ENCODE measurements at places on chromosomes 7 and 10.

DNA sequence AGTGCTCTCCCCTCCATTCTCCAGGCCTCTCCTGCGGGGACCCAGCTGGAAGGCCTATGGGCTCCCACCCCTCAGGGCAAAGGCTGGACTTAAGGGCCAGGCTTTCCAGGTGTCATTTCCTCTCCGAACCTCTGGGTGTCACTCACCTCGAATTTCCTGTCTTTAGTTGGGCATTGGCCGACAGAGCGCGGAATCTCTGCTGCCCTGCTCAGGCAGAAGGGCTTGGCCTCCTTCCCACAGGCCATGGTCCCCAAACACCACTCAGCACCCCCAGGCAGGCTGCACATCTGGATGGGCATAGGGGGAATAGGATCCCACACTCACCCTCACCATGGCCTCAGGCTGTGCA is 212.9 kb downstream of the CCSER2 start:
- DNase-seq: no peak

- DNase-seq: no peak
These were observed 125.8 kb downstream of the DLG5 start for GRCh38 chr10:77800738-77801266.

DNA sequence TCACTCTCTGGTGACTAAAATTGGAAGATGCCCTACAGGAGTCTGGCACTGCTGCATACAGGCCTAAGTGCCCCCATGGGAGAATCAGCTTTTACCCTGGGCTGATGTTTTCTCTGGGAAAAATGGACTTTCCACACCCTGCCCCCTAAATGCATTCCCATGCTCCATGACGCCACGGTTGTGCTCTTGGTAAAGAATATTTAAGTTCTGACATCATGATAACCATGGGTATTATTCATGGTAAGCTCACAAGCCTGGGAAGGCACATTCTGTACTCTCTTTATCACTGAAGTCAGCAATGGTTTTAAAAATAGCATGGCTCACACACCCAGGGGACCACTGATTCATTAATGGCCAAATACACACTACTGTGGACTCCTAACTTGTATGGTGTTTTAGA is 43.4 kb downstream of the HIPK2 start:
- DNase-seq: no peak

DNA sequence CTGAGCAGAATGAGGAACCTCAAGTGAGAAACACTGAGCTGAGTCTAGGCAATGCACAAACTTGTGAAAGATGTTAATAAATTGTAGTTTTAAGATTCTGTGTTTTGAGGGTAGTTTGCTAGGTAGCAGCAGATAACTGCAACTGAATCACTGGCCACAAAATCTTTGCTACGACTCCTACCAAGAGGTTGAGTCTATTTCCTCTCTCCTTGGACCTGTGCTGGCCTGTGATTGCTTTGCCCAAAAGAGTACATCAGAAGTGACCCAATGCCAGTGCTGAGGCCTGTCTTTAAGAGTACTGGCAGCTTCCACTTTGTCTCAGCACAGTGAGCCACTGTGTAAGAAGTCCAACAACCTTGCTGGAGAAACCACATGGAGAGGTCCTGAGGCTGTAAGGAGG is 11.9 kb upstream of the TSPAN13 start:
- no peak for DNase-seq

- DNase-seq: no peak
These were observed 102.4 kb downstream of the CFTR start for GRCh38 chr7:117582219-117582704.

DNA sequence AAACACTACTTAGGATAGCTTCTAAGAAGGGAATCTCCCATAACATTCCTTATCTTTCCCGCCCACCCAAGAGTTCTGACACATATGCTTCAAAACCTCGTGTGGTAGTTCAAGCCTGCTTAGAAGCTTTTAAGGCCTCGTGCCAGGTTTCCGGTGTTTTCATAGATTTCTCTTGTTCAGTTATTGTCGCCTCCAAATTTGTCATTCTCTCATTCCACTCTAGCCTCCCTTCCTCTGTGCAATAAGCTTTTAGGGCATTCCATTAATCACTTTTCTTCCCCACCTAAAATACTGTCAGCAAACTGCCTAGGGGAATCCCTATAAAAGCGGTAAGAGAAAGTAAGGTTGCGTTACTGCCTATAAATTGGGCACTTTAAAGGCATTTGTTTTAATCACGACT is 718 bp upstream of the BPGM start:
- DNase-seq: no peak

DNA sequence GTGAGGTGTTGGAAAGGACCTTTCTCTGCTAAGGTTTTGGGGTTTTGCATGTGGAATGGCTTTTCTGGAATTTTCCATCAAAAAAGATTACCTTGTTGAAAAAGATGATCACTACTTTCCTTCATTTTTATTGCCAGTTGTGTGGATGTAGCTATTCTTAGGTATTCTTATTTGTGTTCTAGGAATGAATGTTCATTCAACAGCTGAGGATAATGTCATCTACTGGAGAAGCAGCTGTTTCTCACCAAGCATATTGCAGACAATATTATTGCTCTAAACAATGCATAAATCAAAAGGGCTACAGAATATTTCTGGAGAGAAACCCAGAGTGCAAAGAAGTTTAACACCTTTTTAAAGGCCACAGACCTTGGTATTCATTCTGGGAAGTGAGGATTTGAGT is 145.6 kb upstream of the CALCR start:
- no peak for DNase-seq

GRCh38 chr7:99368750-99369389 is 5.7 kb upstream of the ARPC1B start:
- DNase-seq: no peak

DNA sequence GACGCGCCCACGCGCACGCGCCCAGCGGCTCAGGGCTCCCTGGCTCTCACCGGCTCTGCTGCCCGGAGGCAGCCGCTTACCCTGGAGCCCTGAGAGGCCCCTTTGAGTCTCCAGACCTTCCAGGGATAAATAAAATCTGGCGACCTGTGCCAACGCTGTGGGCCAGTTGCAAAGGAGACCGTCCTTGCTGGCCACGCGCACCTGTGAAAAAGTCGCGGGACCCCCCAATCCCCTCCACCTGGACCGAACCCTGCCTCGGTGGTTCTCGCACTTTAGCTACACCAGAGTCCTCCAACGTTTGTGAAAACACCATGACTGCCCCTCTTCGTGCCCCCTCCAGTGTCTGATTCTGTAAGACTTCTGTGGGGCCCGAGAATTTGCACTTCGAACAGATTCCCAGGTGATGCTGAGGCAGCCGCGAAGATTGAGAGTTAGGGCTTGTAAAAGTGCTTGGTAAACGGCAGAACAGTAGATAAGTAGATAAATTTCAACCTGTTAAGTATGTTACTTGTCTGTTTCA is 102.4 kb upstream of the SVIL start:
- DNase-seq: no peak

DNA sequence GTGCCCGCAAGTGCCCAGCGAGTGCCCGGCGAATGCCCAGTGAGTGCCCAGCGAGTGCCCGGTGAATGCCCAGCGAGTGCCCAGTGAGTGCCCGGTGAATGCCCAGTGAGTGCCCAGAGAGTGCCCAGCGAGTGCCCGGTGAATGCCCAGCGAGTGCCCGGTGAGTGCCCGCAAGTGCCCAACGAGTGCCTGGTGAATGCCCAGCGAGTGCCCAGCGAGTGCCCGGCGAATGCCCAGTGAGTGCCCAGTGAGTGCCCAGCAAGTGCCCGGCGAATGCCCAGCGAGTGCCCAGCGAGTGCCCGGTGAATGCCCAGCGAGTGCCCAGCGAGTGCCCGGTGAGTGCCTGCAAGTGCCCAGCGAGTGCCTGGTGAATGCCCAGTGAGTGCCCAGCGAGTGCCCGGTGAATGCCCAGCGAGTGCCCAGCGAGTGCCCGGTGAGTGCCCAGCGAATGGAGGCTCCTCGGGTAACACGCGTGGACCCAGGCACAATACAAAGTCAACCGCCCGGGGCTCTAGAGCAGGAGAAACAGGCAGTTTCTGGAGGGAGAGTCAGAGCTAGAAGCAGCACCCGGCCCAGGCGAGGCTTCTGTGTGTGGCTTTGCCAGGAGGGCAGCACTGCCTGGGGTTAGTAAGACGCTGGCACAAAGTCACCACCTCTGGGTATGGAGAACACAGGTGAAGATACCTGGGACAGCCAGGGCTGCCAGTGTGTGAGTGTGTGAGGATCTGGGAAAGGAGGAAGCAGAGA is 38.2 kb upstream of the CFAP46 start:
- no peak for DNase-seq

DNA sequence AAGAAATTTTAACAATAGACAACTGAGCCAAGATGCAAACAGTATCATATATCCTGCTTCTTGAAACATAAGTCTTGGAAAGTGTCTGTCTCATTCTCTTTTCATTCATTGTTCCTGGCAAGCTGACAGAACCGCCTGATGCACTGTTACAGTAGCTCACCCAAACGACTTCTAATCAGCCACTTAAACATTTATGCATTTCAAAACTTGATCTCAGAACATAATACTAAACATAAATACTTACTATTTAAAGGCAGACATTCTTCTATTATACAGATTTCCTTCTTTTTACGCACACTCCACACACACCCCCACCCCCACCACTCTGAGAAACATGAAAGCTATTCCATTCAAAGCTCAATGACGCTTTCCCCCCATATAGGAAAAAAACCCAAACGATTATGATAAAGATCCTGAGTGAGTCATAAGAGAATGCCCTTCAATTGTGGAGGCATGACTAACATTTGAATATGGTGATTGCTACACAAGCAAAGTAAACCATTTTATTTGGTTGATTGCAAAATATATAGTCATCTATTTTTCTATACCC is 30.5 kb downstream of the SHTN1 start:
- no peak for DNase-seq

DNA sequence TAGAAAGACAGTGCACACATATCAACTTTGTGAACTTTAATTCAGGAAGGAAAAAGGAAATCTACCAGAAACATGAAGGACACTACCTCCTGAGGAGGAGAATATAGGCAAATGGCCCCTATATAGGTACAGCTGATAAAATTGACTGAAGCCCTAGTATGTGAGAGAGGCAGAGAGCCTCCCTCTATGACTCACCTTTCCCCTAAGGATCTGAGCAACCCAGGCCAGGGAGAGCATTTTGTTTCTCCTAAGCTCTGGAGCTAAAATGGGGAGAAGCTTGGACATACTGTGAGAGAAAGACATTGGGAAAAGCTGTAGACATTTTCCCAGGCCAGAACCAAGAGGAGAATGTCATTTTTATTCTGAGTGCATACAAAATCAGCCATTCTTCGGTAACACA is 303.5 kb downstream of the AHR start:
- no peak for DNase-seq

DNA sequence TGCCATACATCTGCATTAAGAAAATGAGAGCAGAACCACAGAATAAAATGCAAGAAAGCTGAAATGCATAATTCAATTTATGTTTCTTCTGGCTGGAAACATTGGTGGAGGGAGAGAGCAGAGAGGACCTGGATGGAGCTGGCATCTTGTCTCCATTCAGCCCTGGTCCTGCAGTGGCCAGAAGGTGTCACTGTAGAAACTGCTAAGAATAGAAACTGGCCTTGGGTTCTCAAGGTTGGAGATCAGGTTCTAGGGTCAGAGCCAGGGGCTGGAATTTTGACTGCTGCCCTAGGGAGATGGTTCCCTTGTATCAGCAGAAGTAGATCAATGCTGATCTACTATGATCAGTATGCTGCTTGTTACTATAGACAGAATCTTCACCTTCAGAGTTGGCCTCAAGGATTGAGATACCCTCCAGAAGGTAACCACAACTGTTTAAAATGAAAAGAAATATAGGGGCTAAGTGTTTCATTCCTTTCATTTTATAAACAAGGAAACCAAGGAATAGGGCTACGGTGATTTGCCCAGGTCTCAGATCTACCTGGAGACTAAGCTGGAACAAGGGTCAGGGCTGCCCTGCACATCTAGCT is 13.1 kb downstream of the TAS2R41 start:
- DNase-seq: no peak

DNA sequence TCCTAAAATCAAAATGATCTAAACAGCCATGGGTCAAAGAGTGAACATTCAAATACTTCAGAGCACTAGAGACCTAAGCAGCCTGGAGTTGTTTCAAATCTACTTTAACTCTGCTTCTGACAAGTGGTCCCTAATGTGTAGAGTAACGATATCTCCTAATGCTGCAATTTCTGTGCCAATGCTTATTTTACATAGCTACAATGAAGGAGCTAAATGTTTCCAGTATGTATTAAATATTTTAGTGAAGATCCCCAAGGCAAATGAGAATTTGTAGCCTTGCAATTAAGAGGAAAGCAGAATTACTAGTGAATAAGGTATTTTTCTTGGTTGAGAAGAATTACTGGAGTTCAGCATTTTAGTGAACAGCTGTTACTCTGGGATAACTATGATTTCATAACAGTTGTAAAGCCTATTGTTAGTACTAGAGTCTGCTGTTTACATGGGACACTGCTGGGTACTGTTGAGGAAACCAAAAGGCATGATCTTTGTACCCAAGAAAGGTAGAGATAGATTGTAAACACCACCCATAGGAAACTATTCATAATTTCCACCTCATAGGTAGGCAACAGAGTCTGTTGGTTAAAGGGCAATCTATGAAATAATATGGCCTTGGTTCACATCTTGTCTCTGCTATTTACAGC is 271.9 kb downstream of the PLXDC2 start:
- no peak for DNase-seq

DNA sequence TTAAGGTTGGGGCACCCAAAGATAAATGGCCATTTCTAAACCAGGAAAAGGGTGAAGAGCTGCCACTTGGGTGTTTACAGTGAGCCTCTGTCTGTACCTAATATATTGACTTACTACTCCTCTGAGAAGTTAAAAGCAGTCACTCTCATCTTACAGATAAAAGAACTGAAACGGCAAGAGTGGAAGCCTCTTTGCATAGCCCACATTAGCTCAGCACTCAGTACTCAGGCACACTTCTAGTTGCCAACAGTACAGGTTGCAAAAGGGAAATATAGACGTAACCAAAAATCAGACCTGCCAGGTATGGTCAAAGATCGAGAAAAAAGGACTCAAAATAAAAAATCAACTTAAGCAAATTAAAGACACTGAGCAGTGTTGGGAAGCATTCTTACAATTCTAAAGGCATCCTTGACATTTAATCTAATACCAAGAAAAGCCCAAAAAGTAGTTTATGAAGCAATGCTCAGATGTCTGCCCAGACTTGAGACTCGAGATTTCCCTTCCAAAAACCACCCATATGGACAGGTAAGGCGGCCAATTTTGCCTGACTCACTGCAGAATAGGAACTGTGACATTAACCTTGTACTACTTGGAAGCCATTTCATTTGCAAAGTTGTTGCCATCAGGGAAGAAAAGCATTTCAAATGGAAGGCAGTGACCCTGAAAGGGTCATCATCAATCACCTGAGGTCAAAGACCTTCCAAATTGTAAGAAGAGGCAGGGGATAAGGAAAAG is 139.3 kb downstream of the SLC25A13 start:
- no peak for DNase-seq

DNA sequence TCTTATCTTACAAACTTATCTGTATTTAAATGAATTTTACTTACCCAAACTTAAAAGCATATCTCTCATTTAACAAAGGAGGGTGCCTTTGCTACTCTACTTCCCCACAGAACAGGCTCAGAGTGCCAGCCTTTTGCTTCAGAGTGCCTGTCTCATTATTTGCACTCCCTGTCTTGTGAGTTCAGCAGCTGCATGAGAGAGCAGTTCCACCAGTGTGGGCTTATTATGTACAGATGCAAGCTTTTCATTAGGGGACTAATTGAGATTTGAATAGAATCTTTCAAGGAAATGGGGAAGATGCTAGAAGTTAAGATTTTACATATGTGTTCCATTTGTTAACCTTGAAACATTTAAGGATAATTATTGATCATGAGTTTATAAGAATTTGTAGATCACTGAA is 310.2 kb upstream of the LRRN3 start:
- no peak for DNase-seq

GRCh38 chr7:4805110-4805983 is 29.9 kb downstream of the AP5Z1 start:
- DNase-seq: no peak

All from NCI-H1105 (cell line).